Right cardiac atrium (tissue), 5 donors: ENCODE measurements at places on chromosomes 11 and 22. TPM values are rescaled to one million over a fixed set of nuclear protein-coding genes. Genes with fewer than 3 reads are reported as not detected.

DNA sequence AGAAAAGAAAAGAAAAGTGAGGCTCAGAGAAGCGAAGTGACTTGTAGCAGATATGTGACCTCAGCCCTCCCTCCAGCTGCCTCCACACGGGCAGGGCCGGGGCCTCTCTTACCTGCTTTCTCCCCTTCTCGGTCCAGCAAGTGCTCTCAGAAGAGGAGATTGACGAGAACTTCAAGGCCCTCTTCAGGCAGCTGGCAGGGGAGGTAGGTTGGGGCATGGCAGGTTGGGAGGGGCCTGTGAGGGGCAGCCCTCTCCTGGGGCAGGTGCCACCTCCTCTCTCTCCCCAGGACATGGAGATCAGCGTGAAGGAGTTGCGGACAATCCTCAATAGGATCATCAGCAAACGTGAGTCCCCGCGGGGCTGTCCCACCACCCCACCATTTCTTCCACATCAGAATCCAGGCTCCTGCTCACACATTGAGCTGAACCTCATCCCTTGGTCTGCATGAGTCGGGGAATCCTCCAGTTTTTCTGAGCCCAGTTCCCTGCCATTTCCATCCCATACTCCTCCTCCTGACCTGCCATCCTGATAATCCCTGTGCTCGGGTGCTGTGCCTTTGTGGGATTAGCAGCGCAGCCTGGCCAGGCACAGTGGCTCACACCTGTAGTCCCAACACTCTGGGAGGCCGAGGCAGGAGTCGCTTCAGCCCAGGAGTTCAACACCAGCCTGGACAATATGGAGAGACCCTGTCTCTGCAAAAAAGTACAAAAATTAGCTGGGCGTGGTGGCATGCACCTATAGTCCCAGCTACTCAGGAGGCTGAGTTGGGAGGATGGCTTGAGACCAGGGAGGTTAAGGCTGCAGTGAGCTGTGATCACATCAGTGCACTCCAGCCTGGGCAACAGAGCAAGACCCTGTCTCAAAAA, 26.4 kb downstream of the CAPN1 start:
- DNase-seq, result no peak

DNA sequence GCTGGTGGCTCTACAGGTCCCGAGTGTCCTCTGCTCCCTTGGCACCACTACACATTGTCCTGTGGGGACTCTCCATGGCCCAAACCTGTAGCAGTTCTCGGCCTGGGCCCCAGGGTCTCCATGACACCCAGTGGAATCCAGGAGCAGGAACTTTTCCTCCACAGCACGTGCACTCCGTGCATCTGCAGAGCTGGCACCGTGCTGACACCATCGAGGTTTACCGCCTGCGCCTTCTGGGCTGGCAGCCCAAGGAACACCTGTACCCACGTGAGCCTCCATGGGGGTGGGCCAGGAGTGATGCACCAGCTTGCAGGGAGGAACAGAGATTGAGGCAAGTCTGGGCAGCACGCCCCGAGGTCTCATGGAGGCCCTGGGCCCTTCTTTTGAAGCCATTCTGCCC, 25.2 kb downstream of the TSPAN32 start:
- DNase-seq, result no peak

- no peak for DNase-seq
These were observed 80.1 kb downstream of the SOX6 start for GRCh38 chr11:16276251-16276650.

GRCh38 chr11:83510530-83511460, 224.6 kb upstream of the CCDC90B start:
- DNase-seq, result no peak

RPS6KB2 gene
- 39.6 TPM for polyA plus RNA-seq

DDIAS gene
- 0.20 TPM for polyA plus RNA-seq

RFPL3 gene
- polyA plus RNA-seq, result not detected
